ENCODE measurements at places on chromosomes 3 and 15. TPM values are rescaled to one million over a fixed set of nuclear protein-coding genes. Genes with fewer than 3 reads are reported as not detected.
A peak's percentile ranks its signal among the peaks of the same experiment; 100 is the strongest.

- DNase-seq: peak; percentile 65
These were observed 22.6 kb upstream of the MTMR10 start for GRCh38 chr15:31013863-31014607.

DNA sequence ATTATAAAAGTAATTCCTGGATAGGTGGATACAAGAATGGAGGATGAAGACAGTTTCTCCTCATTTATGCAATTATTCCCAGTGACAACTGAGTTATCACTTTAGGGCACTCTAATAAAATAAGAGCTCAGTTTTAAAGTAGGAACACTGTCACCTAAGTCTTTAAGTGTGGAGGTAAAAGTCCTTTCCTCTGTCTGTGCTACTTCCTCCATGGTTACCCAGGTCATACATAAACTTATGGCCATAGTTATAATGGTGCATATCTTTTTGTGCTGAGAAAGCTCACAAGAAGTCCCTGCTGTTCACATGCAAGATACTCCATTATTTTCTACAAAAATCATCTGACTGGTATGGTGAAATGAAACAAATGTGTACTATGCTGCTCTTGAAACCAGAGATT is 1093.6 kb downstream of the IGSF11 start:
- no peak for DNase-seq

DNA sequence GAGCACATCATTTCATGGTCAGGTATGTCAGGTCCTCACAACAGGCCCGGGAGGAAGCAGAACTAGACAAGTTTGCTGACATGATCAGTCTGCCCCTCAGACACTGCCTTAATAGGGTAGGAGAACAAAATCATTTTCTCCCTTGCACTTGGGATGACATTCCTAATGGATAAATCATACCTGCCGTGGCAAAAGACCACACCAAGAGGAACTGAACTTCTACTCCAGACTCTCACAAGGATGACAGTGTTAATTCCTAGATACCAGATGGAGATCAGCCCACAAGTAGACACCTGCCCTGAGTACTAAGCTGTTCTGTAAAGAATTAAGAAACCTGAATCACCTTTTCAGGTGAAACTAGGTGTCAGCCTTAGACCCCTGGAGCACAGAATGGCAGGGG is 19.5 kb downstream of the SIAH2 start:
- no peak for DNase-seq

DNA sequence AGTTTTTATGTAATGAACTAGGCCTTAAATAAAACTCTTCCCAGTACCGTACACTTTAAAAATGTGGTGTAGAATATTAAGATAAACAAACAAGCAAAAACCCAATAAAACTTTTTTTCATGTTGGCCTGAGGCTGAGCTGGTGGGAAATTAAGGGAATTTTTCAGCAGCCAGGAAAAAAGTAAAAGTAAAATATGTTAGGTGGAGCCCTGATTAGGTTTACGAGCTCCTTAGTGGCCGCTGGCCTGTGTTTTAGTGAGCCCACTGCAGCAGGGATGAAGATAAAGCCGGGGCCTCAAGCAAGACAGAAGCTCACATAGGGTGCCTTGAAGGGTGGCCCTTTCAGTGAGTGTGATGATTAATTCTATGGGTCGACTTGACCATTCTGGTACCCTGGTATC is 16.1 kb upstream of the ARL14 start:
- DNase-seq: no peak

- DNase-seq: no peak
These were observed 576.7 kb downstream of the CADM2 start for GRCh38 chr3:85535517-85535916.

Gene GOLGA8S
- 0.12 TPM for total RNA-seq

Measured in B cell (primary cell).